ENCODE measurements at places on chromosomes 16 and 17. TPM values are rescaled to one million over a fixed set of nuclear protein-coding genes. Genes with fewer than 3 reads are reported as not detected.

The CCDC200 gene
- not detected for total RNA-seq

The ABI3 gene
- total RNA-seq = 3.1 TPM

The FAM20A gene
- total RNA-seq = 5.7 TPM

The MYLK3 gene
- 14.8 TPM for total RNA-seq

The MMP2 gene
- total RNA-seq = 277 TPM

The ASPA gene
- 3.8 TPM for total RNA-seq

The SRCIN1 gene
- total RNA-seq = 0.75 TPM

Data from muscle of leg (tissue), 16 donors.